ENCODE measurements at places on chromosomes 2 and 18.

DNA sequence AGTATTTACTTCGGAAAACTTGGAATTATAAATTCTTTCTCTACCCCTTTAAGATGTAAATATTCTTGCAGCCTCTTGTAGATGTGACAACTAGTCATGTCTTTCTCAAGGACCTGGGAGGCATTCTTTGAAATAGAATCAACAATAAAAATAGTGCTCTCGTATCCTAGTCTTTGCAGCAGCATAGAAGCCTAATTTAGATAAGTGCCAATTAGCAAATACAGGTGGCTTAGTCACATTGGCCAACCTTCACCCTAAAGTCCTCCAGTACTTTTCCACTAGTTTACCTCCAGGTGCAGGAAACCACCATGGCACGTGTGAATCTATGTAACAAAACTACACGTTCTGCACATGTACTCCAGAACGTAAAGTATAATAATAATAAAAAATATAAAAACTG is 3.5 kb upstream of the ZSWIM2 start:
- DNase-seq, result no peak

GRCh38 chr2:123002660-123003248 is 1022.3 kb upstream of the CNTNAP5 start:
- no peak for DNase-seq

GRCh38 chr2:147554521-147555107 is 290.2 kb upstream of the ACVR2A start:
- DNase-seq, result no peak

GRCh38 chr2:10765461-10765860 is 44.0 kb downstream of the ATP6V1C2 start:
- no peak for DNase-seq
